ENCODE measurements at places on chromosomes 1 and 21.

GRCh38 chr1:238419209-238419608 lies 528.5 kb upstream of the ZP4 start:
- no peak for DNase-seq

DNA sequence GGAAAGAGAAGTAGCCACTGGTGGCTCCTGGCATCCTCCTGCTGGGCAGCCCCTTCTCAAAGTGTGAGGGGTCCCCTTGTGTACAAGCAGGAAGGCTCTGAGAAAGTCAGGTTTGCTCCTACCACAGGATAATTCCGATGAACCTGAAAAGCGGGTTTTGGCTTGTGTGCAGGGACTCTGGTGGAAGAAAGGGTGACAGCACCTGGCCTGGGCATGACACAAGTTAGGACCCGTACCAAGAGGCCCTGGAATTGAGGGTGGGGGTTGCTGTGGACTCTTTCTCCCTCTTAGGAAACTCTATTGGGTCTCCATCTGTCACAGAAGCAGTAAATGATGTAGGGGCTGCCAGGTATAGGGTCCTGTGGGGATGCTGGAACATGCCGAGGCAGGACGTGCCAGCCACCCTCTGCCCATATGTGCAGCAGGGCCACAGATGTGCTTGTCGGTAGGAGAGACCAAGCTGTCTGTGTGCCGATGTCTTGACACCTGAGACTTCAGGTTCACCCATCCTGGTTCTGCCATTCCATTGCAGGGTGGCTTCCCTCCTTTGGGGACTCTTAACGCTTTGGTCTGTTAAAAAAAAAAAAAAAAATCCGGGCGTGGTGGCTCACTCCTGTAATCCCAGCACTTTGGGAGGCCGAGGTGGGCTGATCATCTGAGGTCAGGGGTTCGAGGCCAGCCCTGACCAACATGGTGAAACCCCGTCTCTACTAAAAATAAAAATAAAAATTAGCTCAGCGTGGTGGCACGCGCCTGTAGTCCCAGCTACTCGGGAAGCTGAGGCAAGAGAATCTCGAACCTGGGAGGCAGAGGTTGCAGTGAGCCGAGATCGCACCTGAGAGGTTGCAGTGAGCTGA lies 9.8 kb downstream of the C1orf35 start:
- peak; percentile 2 for DNase-seq

DNA sequence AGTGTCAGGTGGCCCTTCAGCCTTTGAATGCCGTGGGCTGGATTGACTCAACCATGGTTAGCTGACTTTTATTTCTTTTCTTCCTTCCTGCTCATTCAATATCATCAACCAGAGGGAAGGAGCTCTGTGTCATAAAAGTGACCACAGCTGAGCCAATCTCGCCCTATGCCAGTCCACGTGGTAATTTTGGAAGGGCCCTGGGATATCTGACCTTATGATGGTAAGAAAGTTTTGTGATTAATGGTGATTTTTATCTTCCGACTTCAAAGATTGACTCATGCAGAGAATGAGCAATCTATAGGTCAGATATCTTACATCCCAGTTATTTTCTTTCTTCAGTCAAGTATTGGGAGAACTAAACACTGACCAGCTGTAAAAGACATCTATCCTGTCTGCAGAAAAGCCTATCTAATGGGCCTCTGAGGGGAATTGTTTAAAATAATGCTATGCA lies 170.3 kb downstream of the ZC3H11B start:
- DNase-seq: no peak

DNA sequence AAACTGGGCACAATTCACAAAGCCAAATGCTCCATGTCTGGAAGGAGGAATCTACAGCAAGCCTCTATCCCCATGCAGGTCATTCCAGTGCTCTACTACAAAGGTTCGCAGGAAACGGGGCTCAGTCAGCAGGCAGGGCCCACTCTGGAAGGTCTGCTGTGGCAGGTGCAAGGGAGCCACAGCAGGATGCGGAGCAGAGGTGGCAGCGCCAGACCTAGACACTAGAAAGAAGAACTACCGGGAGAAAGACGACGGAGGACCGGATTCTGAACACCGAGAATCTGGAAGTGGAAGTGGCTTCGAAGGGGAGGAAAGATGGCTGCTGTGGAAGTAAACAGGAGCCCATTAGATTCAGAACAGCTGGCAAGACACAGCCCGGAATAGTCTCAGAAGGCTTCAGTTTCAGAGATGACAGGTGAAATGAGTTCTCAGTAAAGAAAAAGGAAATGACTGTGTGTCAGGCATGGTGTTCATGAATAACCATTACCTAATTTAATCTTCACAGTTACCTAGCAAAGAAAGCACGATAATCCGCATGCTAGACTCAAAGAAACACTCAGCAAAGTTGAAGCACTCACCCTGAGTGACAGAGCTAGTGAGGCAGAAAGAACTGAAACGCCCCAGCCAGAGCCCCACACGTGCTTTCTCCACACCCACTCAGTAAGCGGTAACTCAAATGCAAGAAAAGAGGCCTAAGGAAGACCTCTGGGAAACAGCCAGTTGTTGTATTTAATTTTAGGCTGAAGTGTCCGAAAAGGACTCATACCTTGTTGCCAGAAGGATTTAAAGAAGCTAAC lies 21.4 kb downstream of the SETD4 start:
- no peak for DNase-seq

DNA sequence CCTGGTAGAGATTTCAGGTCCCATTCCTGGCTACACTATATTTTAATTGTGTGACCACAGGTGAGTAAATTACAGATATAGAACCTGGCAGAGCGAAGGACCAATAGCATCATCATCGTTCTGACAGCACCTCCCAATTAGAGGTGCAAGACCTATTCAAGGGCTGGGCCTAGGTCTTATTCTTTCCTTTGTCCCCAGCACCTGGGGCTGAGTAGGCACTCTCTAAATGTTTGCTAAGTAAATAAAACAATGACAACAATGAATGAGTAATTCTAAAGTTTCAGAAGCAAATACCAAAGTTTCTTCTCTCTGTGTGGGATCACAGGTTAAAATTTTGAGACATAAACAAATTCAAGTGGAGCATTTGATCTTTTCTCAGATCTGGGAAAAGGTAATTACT lies 32.7 kb downstream of the BEND5 start:
- DNase-seq: no peak

DNA sequence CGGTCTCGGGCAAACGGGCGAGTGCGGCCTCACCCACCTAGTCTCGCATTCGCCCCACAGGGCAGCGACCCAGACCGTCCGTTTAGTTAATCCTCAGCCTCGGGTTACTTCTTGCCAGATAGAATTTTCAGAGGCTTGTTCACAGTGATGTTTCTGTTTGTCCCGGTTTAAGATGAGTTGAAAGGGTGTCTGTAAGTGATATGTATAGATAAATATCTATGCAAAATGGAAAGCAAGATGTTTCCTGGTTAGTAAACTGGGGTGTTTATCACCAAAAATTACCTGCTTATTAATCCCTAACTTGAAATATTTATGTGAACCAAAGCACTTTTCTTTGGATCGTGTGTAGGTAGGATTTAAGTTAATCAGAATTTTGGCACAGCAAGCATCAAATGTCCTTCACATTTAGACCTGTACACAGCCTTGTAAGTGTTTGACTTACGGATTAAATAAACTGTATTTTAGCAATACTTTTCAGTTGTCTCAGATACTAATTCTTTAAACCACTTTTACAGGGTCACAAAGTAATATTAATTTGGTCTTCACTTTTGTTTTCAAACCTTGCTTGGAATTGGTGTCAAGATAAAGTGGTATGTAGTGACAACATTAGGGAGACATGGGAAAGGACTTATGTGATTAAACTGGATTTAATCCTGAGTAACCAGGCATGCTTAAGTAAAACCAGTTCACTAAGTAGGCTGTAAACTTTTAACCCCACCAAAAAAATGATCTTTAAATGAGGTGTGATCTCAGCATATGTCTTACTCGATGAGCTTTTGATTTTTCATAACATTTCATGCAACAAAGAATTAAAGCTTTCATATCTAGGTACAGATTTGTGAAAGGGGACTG lies 914 bp downstream of the ZNF326 start:
- DNase-seq: no peak

- no peak for DNase-seq
Measured at GRCh38 chr1:243748227-243748626, 101.8 kb downstream of the AKT3 start.

- DNase-seq: no peak
Measured at GRCh38 chr1:87718241-87718950, 389.7 kb downstream of the LMO4 start.

GRCh38 chr21:36747815-36748383 lies 49.0 kb downstream of the SIM2 start:
- DNase-seq: no peak

- DNase-seq: no peak
Measured at GRCh38 chr1:224435999-224436398, 1.4 kb upstream of the WDR26 start.

DNA sequence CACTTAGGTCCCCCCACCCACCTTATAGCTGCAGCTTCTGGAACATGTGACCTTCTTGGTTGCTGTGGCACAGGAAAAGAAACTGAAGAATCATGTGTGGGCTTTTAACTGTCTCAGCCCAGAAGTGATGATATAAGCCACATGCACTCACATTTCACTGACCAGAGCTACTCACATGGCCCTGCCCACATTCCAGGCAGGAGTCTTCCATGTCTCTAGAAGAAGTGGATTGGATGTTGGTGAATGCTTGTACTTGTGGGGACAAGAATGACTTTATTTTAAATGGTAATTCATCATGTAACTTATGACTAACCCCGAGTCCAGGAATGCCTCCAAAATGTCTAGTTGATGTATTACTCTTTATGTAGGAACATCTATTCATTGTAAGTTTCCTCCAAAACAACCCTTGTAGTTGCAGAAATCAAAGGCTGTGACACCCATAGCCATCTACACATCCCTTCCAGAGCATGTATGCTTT lies 15.8 kb upstream of the CAMK1G start:
- no peak for DNase-seq

DNA sequence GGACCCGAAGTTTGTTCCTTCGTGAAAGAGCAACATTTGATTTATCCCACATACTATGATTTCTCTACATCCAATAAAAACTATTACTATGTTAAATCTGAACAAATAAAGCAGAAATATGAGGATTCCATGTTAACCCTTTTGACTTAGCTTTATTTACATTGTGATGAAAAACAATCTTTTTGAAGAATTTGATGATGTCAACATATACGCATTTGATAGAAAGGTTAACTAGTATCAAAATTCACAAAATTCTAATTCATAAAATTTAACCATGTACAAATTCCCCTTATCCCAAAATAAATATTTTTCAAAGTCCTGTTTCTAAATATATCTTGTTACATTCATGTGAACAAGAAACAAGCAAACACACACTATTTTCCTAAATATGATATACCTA lies 74.2 kb downstream of the TRIM33 start:
- no peak for DNase-seq

DNA sequence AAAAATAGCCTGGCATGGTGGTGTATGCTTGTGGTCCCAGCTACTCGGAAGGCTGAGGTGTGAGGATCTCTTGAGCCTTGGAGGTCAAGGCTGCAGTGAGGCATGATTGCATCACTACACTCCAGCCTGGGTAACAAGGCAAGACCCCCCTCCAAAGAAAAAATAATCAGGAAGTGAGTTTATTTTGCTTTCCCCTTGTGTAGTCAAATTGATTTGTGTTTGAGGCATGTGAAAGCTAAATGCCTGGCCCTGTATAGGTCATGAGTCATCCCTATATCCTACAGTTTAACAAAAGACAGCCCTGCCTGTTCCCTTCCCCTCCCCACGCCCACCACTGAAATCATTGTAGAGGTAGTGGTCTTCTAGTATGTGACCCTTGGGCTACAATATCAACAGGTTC lies 241.4 kb upstream of the JUN start:
- DNase-seq: no peak

DNA sequence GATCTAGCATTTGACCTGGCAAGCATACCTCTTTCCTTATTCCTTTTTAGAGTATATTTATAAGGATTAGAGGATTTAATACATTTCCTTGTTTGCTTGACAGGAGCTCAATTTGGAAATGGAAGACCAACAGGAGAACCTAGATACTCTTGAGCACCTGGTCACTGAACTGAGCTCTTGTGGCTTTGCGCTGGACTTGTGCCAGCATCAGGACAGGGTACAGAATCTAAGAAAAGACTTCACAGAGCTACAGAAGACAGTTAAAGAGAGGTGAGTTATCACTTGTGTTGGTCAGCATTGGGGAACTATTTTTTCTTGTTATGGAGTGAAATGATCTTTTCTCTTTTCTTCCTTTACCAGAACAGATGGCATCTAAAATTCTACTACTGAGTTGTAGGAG lies 123.4 kb upstream of the BMP8A start:
- DNase-seq: no peak

GRCh38 chr21:37273911-37274690 lies 7.0 kb upstream of the VPS26C start:
- DNase-seq: no peak

GRCh38 chr1:243505986-243506689 lies 250.3 kb downstream of the SDCCAG8 start:
- DNase-seq: no peak

GRCh38 chr1:222187566-222188332 lies 360.2 kb downstream of the HHIPL2 start:
- no peak for DNase-seq

GRCh38 chr1:215710036-215710898 lies 143.2 kb downstream of the KCTD3 start:
- DNase-seq: no peak

- DNase-seq: no peak
Measured at GRCh38 chr1:199336745-199337640, 690.5 kb upstream of the NR5A2 start.

DNA sequence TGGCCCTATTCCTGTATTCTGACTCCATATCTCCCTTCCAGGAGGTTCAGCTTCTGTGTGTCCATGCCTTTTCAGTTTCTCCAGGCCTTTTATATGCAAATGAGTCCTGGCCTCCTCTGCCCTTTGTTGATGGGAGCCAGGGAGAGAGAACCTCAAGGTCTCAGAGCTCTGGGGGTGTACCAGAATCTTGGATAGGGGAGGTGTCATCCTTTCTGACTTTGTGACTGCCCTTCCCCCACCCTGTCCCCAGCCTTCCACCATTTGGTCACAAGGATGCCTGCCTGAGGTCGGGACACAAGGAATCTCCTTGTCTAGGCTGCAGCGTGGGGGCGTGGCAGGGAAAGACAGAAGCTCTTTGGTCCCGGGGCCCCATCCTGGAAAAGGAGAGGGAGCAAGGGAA lies 18.6 kb downstream of the LURAP1 start:
- DNase-seq: no peak

DNA sequence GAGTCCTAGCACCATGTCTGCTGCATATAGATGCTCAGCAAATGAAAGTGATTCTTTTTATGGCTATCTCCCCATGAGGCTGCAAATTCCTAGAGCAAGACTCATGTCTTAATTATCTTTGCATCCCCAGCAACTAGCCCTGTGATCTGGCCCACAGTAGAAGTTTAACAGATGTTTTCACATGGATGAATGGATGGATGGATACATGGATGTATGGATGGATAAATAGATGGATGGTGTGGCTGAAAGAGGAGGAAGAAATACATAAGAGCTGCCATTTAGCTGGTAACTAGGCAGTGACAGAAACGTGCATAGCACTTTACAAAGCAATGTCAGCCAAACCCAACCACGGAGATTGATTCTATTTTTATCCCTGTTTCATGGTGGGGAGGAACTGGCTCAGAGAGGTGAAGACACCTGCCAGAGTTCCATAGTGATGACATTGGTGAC lies 32.7 kb upstream of the ZBTB40 start:
- DNase-seq: no peak

GRCh38 chr1:244680667-244681066 lies 27.7 kb downstream of the DESI2 start:
- no peak for DNase-seq

GRCh38 chr21:14737922-14738321 lies 191.8 kb upstream of the SAMSN1 start:
- DNase-seq: peak; percentile 66

Measured in CD4-positive, alpha-beta T cell treated with Interleukin-17A for 4 hours (primary cell).